ENCODE measurements at places on chromosomes 5 and 9.

DNA sequence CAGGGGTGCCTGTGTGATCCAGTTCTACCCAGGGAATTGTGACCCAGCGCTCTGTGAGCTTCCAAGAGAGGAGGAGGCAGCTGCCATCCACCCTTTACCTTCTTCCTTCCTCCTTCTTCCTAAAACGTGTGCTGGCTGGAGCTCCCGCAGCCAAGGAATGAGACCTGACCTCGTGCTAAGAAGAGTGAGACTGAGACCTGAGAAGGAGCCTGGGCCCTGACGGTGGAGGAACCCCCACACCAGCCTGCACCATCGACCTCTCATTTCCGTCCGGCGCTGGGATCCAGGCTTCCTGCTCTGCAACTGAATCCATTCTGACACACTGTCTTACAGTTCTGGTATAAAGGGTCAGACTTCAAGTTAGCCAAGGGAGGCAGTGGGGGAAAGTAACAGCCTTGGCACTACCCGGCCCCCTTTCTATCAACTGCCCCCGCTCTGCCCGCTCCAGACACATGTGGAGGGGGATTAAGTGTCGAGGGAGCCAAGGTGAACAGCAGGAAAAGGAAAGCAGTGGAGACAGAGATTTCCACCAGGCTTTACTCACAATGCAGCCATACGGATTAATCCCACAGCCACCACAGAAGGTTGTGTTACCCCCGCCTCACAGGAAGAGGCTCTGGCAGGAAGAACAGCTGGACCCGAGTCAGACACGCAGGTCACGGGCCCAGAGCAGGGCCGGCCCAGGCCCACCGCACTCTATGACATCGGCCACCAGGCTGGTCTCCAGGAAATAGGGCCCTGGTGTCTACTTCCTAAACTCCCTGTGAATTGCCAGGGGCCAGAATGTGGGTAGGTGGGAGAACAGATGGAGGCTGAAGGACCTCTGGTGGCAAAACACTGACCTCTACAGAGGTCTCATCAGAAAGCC lies 15.8 kb downstream of the MGAT1 start:
- DNase-seq: no peak

- DNase-seq: no peak
Observed at GRCh38 chr5:161189452-161189851, 337.4 kb upstream of the ATP10B start.

- DNase-seq: no peak
Observed at GRCh38 chr5:76788362-76788761, 30.5 kb upstream of the F2RL1 start.

DNA sequence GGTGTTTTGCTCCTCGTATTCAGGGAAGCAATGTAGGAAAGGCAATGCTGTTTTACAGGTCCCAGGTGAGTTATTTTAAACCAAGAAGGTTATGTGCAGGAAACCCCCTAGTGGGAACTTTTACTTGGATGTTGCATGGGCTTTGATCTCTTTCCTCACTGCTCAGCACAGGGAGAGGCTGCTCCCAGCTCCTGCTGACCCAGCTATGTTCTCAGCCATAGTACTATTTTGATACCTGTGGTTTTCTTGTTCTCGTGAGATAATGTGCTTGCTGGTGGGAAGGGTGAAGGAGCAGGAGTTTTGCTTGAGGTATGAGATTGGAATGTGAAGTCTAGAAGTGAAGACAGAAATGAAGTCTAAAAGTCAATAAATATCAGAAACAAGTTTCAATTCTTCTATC lies 265.6 kb upstream of the FBXL7 start:
- DNase-seq: no peak

DNA sequence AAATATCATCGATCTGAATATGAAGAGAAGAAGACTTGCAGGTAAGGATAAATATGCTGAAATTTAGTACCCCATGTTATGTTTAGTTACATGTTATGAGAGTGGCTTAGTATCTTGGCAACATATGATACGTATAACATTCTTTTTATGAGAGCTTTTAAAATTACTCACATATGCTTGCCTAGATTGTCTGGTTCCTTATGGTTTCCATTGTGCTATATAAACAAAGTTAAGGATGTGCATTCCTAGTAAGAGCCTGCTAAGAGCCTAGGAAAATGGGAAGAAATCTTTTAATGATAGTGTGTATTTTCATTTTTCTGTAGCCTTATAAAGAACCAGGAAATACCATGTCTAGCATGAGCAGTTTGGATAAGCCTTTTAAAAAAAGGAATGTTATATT lies 112.0 kb upstream of the KCNN2 start:
- DNase-seq: no peak

Measured in NCI-H2171 treated with DMSO at 0.1 percent for 48 hours (cell line).